ENCODE measurements at places on chromosomes 5 and 9.
A peak's percentile ranks its signal among the peaks of the same experiment; 100 is the strongest.

DNA sequence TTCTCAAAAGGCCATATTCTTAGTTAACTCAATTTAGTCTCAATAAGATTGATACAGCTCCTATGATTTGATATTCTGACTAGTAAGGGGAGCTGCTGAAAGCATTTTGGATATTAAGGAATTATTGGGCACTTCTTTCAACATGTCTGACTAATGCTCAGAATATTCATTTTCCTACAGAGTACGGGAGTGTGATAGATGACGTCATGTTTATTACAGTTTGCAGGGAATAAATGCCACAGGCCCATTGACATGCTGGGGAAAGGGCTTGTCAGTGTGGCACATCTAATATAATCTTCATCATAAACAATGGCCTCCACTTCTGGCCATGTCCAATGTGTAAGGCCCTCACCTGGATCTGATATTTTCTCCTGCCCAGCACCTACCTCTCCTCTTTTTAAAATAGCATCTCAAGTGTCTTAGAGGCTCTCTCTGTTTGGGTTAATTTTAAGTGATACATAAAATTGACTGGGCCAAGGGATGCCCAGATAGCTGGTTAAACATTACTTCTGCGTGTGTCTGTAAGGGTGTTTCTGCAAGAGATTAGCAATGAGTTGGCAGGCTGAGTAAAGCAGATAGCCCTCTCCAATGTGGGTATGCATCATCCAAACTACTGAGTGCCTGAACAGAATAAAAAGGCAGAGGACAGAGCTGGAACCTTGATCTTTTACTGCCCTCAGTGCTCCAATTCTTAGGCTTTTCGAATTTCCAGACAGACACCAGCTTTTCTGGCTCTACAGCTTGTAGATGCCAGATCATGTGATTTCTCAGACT is 99.3 kb downstream of the SLC24A2 start:
- DNase-seq: no peak

DNA sequence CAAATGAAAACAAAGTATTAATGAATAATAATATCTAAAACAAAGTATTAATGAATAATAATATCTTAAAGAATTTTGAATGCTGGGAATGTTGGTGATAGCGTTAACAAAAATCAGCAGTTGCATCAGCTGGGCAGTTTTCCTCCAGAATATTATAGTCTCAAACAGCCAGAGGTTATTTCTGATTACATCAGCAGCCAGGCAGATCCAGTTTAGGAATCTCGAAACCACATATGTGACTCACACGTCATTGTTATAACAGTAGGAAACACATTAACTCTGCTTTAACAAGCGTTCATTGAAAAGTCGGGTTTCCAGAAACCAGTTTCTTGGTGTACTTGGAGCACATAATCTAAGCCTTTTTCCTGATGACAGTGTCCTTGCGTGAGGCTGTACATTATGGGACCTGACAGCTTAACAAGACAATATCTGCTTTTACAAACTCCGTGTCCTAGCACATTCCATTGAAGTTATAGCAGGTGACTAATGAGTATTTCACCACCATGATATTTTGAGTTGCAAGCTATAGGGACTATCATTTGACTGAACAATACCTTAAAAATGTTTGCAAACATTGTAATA is 559.5 kb upstream of the KLF4 start:
- peak; percentile 89 for DNase-seq

DNA sequence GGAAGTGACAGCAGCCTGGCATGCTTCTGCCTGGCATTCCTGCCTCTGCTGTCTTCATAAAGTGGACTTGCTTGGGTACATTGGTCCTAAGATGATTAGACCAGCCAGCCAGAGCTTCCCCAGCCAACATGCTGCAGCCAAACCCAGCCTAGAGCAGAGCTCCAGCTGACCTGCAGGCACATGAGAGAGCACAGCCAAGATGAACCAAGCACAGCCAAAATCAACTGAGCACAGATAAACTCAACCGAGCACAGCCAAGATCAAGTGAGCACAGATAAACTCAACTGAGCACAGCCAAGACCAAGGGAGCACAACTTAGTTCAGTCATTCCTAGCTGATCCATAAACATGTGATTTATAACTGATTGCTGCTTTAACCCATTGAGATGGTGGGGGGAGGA is 266.5 kb downstream of the MSX2 start:
- no peak for DNase-seq

GRCh38 chr5:169336242-169336641 is 35.3 kb upstream of the SLIT3 start:
- no peak for DNase-seq

- DNase-seq: no peak
Observed at GRCh38 chr5:151216781-151217180, 7.1 kb downstream of the CCDC69 start.

GRCh38 chr5:1227667-1228066 is 2.5 kb downstream of the SLC6A18 start:
- DNase-seq: no peak

DNA sequence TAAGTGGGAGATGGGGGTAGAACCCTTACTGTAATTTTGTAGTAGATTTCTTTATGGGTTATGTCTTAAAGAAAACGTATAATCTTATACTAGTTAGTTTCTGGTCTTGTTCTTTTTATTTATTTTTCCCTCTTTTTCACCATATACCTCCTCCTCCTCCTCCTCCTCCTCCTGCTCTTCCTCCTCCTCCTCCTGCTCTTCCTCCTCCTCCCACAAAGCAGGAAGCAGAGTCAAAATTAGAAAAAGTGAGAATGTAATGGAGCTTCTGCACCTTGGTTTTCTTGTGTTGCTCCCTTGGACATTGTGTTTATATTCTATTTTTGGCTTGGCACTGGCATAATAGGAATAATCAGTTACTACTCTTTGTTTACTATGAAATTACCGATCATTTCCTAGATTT is 4.5 kb downstream of the MACIR start:
- DNase-seq: no peak

GRCh38 chr5:73751254-73751914 is 125.4 kb downstream of the ARHGEF28 start:
- no peak for DNase-seq

GRCh38 chr5:95350631-95351030 is 40.5 kb upstream of the FAM81B start:
- DNase-seq: no peak

DNA sequence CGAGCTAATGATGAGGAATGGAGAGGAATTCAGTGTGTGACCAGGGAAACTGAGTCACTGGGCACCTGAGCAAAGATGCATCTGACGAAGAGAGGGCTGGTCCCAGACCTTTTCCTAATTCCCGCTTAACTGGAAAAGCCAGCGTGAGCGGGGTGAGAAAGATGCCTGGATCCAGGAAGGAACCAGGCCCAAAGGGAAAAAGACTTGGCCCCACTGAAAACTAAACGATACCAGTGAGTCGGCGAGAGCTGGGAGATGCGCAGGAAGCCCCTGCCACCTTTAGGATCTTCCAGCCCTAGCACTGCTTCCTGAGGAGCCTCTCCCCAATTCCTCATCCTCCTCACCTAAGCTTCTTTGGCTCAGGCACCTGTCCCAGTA is 499 bp upstream of the FCHSD1 start:
- no peak for DNase-seq

DNA sequence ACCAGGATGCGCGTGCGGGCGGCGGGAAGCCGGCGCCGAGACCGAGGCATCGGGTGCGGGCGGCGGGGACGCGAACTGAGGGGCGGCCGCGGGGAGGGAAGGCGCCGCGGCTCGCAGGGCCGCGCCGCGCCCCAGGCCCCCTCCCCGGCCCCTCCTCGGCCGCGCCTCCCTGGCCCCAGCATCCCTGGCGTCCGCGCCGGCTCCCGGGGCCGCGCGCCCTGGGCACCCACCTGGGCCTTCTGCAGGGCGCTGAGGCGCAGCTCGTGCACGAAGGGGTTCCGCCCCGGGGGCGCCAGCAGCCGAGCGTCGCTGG is 324 bp downstream of the LPCAT1 start:
- DNase-seq: no peak

DNA sequence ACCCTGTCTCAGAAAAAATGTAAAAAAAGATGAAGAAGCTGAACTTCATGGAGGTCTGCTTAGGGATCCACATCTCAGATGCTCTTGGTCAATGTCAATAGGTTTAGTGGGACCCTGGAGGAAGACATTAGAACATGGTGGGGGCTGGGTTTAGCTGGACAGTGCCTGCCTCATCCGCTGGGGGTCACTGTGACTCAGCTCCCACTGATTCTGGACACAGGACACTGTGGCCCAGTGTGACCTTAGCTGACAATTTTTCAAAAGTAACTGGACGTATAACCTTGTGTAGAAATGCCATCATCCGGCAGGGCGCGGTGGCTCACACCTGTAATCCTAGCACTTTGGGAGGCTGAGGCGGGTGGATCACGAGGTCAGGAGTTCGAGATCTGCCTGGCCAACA is 7.3 kb upstream of the HNRNPAB start:
- DNase-seq: no peak

DNA sequence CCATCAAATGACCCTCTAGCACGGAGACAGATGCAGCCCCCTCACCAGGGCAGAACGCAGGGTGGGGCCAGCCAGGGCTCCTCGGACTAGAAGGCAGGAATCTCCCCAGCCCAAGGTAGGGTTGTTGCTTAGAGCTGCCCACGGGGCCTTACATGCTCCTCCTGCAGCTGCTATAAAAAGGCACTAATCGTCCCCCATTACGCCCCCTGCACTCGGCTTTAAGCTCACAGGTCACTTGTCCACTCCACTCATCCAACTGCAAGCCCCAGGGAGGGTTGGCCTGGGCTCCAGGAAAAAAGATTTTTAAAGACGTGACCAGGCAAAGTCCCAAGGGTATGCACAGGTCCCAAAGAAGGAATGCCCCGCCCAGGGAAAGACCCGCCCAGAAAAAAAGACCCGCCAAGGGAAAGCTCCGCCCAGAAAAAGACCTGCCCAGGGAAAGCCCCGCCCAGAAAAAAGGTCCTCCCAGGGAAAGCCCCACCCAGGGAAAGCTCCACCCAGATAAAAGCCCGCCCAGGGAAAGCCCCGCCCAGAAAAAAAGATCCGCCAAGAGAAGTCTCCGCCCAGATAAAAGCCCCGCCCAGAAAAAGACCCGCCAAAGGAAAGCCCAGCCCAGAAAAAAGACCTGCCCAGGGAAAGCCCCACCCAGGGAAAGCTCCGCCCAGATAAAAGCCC is 11.1 kb downstream of the GRIN1 start:
- no peak for DNase-seq

DNA sequence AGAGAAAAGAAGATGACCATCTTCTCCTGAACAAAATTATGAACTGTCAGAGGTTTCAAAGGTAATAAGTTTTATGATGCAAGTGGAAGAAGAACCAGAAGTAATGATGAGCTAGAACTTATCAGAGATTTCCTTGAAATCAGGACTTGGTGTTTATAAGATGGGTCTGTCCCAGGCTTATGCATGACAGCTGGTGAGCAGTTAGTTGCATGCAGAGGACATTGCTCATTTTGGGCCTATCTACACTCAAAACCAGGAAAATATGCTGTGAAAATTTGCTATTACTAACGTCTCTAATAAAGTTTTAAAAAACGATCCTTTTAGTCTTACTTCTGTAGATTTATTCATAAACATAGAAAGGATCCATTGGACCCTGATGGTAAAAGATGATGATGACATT is 6.6 kb upstream of the STC2 start:
- DNase-seq: no peak

DNA sequence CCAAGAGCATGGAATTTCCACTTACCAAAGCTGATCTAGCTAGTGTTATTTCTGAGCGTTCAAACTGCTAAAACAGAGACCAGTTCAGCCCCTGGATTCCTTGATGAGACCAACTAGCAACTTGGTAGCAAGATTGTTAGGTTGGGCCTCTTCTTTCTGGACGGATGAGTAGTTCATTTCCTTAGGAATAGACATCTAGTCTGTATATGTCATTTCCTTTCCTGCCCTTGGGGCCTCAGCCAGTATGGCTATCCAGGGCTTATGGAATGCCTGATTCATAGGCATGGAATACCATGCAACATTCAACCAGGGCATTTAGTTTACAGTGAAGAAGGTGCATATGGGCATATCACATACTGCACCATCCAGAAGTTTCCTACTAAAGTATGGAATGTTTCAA is 14.5 kb upstream of the LPAR1 start:
- DNase-seq: no peak

DNA sequence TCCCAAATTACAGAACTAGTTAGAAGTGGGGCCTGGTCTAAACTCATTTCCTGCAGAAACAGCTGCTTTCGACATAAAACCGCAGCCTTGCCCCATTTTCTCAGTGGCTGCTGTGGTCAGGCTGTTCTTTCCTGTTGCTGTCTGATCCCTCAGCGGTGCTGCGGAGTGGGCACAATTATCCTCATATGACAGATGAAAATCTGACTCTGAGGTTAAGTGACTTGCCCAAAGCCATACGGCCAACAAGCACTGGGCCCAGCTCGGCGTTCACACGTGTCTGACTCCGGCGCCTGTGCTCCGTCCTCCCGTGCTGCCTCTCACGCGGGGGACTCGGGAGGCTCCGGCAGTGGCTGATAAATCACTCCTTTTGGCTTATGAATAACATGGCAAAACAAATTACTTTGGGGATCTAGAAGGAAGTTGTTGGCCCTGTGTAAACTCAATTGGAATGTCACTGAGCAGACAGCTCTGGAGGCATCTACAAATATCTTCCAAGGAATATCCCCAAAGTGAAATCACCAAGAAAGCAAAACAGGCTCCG is 142.6 kb upstream of the LMX1B start:
- no peak for DNase-seq

All from HFF-Myc (cell line).